ENCODE measurements at places on chromosomes 7 and 10.

DNA sequence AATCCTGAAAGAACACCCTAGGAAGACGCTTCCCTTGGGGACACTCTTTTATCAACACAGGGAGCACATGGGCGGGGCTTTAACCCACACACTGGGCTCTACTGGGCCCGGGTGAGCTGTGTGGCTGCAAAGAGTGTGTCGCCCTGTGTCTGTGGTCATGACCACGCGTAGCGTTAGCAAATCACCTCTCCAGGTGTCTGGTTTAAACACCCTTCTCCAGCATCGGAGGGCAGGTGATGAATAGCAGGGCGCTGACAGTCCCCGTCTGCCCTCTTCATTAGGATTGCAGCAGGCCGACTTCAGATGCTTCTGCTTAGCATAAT lies 127.7 kb downstream of the ADARB2 start:
- DNase-seq = no peak

GRCh38 chr7:124943472-124943871 lies 13.8 kb upstream of the POT1 start:
- no peak for DNase-seq

DNA sequence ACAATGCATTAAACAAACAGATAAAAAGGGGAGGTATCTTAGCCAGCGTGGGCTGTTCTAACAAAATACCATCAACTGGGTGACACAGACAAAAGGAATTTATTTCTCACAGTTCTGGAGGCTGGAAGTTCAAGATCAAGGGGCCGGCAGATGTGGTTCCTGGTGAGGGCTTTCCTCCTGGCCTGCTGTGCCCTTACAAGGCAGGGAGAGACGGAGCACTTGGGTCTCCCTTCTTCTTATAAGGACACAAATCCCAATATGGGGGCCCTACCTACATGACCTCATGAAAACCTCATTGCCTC lies 281.6 kb upstream of the KLF14 start:
- no peak for DNase-seq

DNA sequence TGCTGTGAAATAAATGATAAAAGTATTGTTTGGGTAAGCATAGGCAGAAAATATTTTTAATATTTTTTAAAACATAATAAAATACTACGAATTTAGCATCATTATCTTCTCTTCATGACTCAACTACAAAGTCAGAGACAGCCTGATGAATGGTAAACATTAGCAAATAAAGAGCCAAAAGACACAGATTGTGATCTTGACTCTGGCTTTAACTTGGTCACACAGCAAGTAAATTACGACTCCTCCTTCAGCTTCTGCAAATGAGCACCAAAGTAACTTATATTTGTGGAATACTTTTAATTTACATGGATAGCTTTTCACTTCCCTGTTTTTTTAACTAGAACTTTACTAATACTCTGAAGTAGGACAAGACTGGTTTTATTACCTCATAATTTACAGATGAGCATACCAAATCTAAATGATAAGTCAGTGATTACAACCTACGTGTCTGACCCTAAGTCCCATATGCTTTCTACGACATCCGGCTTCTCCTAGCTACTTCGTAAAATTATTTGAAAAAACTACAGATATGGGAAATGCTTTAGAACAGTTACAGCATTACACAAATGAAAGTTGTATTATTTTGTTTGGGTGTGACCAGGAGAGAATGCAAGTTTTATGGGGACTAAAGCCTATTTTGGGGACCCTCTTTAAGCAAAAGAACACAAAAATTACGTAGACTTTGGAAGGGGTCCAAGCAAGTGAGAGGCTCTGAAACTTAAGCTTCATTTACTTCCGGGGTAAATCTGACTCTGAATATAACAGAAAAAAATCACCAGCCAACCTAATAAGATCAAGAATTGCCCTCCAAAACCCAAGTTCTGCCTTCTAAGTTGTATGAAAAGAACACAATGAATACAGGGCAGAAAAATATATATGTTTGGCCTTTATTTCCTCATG lies 133.8 kb downstream of the CPEB3 start:
- DNase-seq = no peak

DNA sequence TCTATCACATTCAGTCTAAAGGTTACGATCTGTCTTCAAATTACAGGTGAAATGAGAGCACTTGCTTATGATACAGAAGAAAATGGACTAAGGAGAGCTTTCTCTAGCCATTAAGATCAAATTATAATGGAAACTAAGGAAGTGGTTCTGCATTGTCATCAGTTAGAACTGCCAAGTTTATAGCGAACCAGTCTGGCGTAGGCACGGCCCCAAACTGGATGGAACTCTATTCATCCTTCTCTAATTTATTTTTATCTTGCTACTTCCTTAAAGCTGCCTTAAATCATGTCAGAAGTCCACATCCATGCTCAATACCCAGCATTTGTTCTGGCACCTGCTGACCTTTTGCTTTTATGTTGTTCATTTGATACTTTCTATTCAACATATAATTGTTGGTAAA lies 63.7 kb upstream of the APBB1IP start:
- no peak for DNase-seq

GRCh38 chr7:141557360-141557759 lies 6.2 kb downstream of the AGK start:
- DNase-seq = no peak

- no peak for DNase-seq
Measured at GRCh38 chr10:78968943-78969342, 99.8 kb upstream of the ZMIZ1 start.

DNA sequence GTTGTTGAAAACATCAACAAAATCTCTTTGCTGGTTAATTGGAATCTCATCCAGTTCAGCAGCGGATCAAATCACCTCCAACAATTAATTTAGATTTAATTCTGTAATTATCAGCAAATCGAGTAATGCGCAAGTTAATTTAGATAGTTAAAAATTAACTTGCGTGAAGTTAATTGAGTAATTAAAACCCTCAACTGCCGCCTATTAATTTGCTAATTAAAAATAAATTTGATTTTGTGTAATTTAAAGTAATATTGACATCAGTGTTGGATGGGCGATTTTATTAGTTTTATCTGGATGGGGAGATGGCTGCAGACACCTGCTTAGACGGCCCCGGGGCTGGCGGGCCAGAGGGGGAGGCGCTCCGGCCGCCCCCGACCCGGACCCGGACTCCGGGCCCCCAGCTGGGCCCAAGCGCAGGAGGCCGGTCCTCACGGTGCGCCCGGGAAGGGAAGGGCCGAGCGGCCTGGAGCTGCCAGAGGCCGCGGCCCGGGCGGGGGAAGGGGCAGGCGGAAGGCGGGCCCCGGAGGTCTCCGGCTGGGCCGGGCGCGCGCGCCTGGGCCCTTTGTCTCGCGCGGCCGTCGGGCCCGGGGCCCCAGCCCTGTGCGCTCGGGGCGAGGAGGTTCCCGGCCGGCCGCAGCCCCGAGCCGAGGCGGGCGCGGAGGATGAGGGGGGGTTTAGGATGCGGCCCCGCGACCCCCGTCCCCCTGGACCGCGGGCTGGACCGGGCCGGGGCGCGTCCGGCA lies 3.3 kb upstream of the UNCX start:
- no peak for DNase-seq

- DNase-seq = no peak
Measured at GRCh38 chr7:42570944-42571343, 333.9 kb upstream of the GLI3 start.

DNA sequence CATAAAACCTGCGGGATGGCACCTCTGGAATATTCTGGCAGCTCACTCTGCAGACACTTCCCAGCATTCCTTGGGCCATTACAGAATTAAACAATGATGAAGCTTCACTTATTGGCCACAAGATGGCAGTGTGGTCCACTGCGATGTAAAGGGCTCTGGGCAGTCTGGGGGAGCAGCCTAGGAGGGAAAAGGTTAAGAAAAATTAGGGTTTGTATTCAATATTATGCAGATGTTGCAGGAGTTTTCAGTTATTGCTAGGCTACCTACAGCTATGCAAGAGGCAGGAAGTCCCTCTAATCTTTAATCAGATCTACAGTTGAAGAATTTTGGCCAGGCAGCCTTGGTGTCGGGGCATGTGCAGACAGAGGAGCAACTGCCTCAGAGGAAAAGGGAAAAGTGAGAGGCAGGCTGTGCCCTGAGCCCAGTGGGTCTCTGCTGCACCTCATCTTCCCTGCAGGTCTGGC lies 233.2 kb upstream of the PRSS1 start:
- DNase-seq = no peak

DNA sequence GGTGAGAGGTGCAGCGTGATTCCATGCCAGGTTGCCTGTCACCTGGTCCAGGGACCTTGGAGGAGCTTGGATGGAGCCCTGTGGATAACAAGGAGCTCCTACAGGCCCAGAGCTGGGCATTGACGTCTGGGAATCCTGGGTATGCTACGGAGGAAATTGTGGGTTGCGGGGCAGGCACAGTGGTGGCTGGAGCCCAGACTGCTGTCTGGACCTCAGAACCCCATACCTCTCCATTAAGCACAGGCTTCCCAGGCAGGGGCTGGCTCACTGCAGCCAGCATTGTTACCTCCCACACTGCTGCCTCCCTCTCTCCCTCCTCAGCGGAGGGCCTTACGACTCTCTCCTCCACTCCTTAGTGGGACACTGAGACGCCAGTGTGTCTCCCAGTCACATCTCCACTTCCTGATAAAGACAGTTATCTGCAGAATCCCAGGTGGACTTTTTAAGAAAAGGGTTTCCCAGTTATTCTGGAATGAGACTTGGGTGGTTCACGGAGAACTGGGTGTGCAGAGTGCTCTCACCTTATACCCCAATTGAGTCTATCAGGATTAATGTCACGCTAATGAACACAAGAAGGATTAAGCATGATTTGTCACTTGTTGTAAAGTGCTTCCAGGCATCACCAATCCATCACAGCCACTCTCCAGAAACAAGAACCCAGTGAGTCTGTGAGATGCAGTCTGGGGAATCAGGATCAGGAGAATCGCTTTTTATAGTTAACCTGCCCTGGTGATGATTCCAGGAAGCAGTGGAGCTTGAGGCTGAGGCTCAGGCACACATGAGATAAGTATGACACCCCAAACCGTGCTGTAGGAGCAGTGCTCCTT lies 309.4 kb downstream of the RPS24 start:
- no peak for DNase-seq

- no peak for DNase-seq
Measured at GRCh38 chr10:4028027-4028471, 243.0 kb upstream of the KLF6 start.

GRCh38 chr10:48414778-48415177 lies 108.3 kb downstream of the MAPK8 start:
- no peak for DNase-seq

GRCh38 chr7:123492485-123492884 lies 41.9 kb downstream of the IQUB start:
- DNase-seq = no peak

- DNase-seq = no peak
Measured at GRCh38 chr7:41029072-41029499, 673.8 kb downstream of the INHBA start.

GRCh38 chr7:42431873-42432272 lies 194.9 kb upstream of the GLI3 start:
- DNase-seq = no peak

GRCh38 chr7:22581099-22581498 lies 81.1 kb upstream of the STEAP1B start:
- no peak for DNase-seq

Data from stimulated activated CD8-positive, alpha-beta memory T cell treated with anti-CD3 and anti-CD28 coated beads, Interleukin-4, amount 100 ng/mL, for 1 hour (primary cell).